Cerebellar nuclear complex (tissue), 1 donor: ENCODE measurements at places on chromosomes 4 and X.

DNA sequence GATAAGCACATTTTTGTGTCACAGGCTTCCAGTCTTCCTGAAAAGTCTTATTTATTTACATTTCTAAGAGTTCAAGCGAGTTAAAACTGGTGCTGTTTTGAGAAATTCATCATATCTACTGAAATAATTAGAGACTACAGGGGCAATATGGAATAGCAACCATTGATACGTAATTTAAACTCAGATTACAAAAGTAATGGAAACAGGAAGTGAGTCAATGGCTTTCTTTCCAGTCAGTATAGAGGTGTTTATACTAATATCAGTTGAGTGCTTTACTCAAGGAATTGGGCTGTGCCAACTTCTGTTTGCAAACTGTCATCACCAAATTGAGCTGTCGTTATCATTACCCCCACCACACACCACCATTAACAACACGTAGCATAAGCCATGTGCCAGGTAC is 222.7 kb downstream of the COL25A1 start:
- no peak for DNase-seq

DNA sequence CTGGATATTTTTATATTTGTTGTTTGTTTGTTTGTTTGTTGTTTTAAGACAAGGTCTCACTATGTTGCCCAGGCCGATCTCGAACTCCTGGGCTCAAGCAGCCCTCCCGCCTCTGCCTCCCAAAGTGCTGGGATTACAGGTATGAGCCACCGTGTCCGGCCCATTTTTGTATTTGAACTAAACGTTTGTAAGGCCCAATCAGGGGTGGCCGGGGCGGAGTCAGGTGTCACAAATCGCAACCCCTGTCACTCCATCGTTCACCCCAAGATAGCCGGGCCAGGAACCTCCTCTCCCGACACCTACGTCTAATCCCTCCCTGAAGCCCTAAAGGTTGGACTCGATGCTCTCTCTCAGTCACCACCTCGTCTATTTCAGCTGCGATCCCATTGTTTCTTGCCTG is 722 bp upstream of the EFHC2 start:
- no peak for DNase-seq

DNA sequence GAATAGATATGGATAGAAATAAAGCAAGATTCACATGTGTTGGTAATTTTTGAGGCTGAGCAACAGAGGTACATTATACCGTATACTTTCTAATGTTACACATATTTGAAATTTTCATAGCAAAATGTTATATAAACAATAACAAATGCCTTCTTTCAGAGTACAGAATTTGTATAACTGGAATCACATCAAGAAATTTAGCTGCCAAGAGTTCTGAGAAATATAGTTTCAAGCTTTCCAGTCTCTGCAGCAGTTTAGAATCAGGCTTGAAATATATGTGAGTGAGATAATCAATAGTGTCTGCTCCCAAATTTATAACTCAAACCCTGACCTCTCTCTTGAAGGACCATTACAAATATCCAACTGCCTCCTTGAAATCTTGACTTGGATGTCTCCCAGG is 23.8 kb downstream of the FAM184B start:
- no peak for DNase-seq

- no peak for DNase-seq
Measured at GRCh38 chr4:158159054-158159717, 13.6 kb downstream of the GASK1B start.

DNA sequence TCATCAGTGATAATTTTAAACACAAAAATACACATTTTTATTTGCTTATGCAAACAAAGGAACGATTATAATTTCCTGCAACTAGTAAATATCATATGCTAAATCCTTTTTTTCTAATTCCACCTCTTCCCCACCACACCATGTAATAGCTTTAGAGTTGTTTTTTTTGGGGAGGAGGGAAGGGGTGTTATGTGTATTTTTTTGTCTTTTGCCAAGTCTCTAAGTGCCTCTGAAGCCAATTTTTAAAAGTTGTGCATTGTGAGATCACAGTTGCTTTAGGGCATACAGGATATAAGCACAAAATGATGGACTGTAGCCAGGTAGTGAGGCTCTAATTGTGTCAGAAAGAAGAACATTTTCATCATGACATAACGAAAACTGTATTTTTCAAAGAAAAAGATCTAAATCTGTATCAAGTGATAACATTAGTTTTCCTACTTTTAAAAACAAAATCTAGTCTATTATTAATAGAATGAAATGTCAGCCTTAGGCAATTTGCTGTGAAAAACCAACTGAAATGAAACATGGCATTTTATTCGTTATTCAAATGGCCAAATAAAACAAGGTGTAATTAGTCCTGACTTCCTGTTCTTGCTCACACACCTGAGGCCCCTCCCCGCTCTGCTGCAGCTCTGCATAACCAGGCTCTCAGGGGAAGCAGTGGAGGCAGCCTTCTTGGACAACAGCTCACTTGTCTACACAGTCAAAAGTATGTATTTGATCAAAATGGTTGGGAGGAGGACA is 157.4 kb downstream of the PALLD start:
- DNase-seq, result no peak

DNA sequence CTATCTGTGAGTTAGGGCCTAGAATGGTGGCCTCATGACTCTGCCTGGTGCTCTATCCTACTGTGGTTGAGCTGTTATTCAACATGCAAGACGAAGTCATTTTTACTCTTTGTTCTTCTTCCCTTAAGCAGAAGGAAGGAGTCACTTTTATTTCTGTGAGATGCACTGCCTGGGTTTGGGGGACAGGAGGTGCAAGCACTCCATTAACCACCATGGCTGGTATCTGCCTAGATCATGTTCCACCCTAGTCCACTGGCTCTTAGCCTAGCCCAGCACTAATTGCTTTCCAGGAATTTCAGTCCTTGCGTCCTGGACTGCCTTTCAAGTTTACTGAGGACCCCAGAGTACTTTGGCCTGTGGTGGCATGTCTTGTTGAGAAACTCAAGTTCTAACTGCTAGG is 1182.7 kb downstream of the FSTL5 start:
- DNase-seq, result no peak

DNA sequence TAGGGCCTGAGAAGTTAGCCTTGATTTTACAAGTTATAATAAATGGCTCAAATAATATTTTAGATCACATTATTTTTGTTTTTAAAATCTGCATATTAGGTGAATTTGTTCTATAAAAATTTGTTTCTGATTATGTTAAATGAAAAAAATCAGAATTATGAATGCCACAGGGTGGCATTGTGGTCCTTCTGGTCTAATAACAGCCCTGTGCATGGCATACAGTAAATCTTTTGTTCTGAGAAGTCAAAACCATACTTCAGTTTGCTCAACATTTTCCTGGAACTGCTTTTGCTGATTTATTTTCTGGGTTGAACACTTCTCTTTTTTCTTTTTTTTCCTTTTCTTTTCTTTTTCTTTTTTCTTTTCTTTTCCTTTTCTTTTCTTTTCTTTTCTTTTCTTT is 101.0 kb upstream of the UBQLN2 start:
- no peak for DNase-seq

DNA sequence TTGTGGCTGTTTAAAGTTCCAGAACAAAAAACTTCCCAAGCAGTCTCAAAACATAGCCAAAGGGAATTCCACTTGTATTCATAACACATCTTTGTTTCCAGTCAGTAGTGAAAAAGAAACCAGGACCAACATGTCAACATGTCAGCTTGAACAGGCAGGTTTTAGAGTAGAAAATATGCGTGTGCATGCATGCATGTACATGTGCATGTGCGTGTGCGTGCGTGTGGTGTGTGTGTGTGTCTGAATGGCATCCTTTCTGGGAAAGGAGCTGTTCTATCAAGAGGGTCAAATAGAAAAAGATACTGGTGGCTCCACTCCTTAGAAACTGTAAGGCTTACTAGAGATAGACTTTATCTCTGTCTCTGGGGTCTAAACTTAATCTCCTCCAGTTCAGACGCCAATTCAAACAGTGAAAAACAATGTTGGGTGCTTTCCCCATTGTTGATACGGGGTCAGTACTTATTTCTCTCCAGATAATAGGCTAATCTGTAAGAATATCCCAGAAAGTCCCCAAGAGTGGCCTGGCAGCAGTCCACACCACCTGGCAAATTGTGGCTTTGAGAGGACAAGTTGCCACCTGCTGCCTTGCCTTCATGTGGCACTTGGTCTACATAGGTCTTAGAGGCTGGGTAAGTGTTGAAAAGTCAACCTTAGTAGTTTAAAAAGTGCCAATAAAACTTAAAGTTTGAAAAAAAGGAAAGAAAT is 110.4 kb downstream of the SCD5 start:
- DNase-seq, result no peak

DNA sequence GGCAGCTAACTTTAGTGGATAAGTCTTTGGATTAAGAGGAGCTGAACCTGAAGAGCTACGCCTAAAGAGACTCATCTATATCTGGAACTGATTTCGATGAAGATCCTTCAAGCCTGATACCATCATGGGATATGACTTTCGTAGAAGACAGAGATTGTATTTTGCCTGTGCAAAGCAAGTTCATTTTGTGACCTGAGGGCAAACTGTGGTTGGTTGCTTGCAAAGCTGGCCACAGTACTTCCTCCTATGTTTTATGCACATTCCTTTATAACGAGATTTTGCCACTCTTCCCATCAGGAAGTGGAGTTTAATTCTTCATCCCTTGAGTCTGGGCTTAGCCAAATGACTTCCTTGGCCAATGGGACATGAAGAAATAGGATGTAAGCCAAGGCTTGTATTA is 519.3 kb upstream of the NR3C2 start:
- no peak for DNase-seq

GRCh38 chr4:177855507-177856197 is 413.4 kb upstream of the AGA start:
- no peak for DNase-seq

DNA sequence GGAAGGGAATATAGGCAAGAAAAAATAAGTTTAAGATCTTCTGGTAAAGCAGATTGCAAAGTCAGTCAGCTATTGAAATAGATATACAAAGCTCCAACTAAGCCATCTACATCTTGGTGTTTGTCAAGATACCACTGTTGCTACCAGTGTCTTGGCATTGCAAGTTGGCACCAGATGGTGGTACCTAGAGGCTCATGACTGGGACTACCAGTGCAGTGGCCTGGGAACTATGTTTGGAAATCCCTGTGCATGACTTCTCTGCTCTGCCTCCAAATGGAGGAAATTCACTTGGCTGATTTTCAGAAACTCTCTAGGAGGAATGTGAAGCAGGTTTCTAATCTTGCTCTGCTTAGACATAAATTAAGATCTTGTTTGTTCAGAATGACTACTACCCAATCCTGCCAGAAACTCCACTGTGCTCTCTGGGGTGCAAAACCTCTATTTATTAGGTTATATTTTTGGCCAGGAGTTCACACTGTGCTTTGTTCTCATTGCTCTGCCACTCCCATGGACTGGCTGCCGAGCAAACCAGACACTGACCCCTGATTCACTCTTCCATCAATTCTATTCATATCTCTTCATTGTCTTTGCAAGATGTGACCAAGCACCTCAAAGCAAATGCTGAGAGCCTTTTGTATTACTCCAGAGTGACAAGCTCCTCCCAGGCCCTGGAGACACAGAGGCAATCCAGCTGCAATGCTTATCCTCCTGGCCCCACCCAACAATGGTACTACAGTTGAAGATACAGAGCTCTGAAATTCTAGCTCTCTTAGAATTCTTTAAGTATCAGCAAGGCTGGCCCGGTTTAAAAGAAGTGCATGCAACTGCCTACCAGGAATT is 272.3 kb upstream of the FGF16 start:
- DNase-seq, result no peak

GRCh38 chr4:174352061-174352819 is 68.5 kb downstream of the CEP44 start:
- DNase-seq, result no peak

DNA sequence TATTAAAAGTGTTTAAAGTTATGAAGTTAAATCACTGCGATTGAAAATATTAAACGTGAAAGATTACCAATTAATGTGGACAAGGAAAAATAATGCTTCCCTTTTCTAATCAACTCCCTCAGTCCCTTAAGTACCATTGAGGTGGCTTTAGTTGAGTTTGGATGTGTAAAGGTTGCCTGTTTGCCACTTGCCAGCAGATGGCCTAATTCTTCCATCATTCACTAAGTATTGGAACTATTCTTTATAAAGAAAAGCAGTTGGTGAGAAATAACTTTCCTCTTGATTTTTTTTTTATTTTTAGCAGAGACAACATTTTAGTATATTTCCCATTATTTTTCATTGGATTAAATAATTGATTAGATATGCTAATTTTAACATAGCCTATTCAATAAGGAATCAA is 295.9 kb upstream of the TACR3 start:
- DNase-seq, result no peak

DNA sequence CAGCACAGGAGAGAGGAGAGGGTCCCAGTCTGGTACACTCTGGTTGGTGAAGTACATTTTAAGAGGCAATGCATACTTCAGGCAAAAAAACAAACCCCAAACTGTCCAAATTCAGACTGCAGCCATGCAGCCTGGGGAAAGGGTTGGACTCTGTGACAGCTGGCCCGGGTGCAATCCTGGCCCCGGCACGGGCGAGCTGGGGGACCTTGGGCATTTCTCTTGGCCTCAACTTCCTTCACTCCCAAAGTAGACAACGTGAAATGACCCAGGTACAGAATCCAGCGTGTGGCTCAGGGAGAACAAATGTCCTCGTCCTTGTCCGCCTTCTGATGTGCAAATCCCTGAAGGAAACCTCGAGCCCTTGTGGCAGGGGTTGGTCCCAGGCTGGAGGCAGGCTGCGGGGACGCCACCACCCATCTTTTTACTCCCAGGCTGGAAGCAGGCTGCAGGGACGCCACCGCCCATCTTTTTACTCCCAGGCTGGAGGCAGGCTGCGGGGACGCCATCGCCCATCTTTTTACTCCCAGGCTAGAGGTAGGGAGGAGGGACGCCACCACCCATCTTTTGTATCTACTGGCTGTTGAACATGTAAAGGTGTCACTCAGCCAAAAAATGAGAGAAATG is 62.3 kb downstream of the ACOX3 start:
- DNase-seq, result no peak

DNA sequence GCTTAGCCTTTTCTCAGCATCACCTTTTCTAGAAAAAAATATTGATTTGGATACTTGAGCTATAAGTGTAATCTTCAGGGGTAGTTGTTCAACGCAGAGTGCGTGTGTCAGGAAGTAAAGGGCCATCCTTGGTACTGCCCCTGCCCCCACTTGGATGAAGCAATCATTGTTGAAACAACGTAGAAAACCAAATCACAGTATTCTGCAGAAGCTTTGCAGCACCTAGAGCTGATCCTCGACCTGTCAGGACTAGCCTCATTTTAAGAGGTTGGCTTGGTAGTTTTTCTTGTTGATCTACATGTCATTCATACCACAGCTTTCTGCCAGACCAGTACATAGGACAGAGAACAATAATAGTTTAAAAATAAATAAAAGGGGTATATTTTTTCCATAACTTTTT is 65.3 kb upstream of the MYOZ2 start:
- DNase-seq, result no peak

- DNase-seq, result no peak
Measured at GRCh38 chrX:134388161-134389109, 71.5 kb upstream of the HPRT1 start.

DNA sequence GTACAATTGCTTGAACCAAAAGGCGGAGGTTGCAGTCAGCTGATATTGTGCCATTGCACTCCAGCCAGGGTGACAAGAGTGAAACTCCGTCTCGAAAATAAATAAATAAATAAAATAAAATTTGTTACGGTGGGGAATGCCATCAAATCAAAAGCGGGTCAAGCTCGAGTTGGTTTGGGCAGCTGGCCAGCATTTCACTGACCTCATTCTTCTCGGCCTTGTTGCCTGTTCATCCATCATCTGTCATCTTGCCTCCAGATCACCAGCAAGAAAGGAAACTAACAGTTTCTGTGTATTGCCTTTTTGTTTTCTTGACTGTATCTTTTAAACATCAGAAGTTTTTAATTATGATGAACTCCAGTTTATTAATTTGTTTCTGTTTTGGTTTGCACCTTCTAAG is 31.5 kb upstream of the KLHL2 start:
- DNase-seq, result no peak

GRCh38 chr4:105594099-105595010 is 41.9 kb downstream of the ARHGEF38 start:
- DNase-seq, result no peak
